HS-5 (cell line): ENCODE measurements at places on chromosomes 11 and 22.

- DNase-seq: no peak
Observed at GRCh38 chr22:23113067-23113846, 28.5 kb downstream of the RSPH14 start.

DNA sequence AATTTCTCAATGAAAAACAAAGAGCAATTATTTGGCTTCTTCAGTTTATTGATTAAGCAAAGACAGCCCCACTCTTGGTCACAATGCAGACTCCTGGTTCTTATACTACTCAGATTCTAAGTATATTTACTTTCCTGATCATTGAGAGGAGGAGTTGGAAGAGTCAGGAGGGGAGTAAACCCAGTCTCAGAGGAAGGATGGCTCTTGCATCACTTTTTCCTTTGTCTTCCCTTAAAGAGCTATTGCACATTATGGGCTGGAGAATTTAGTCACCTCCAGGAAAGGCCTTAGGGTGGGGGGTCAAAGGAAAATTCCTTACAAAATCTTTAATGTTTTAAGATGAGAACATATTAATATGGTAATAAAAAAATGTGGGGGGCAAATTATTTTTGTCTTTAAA is 8.1 kb downstream of the SLC17A6 start:
- DNase-seq: no peak

GRCh38 chr11:45788887-45789286 is 16.1 kb upstream of the SLC35C1 start:
- no peak for DNase-seq

DNA sequence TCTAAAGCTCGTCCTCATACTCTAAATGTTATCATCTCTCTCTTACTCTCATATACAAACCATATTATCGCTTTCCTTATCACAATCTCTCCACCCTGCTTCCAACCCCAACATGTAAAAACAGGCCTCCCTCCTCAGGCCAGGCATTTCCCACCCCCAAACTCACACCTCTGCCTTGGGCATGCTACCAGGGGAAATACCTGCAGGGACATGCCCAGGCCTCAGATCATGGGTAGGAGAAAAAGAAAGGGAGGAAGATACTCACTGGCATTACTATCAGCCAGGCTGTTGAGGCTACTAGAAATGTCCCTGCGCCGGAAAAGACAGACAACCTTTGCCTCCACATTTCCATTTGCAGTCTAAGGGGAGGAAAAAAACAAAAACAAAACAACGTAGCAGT is 1.8 kb downstream of the MTA2 start:
- no peak for DNase-seq

- DNase-seq: no peak
Observed at GRCh38 chr22:39173787-39174497, 21.5 kb upstream of the CBX7 start.
